Upper lobe of right lung (tissue), 1 donor: ENCODE measurements at places on chromosomes 6 and 20.

- DNase-seq = peak; percentile 83
Observed at GRCh38 chr20:40990542-40991120, 38.0 kb upstream of the TOP1 start.

DNA sequence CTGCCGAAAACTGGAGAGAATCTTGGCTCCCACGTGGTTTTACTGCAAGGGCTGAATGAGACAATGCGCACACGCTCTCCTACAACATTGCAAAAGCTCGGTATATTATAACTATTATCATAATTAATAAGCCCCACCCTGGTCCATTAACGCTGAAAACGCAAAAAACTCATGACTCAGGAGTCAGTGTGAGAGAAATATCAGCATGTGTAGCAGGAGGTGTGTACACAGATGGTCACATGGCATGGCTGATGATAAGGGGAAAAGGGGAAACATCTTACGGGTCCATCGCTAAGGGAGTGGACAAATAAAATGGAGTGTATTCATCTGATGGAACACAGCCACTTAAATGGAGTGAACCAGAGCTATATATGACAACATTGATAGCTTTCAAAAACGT lies 29.2 kb downstream of the CDH22 start:
- DNase-seq = no peak

GRCh38 chr6:117494283-117494682 lies 11.8 kb downstream of the DCBLD1 start:
- DNase-seq = no peak

- no peak for DNase-seq
Observed at GRCh38 chr20:1853473-1853872, 41.7 kb upstream of the SIRPA start.

DNA sequence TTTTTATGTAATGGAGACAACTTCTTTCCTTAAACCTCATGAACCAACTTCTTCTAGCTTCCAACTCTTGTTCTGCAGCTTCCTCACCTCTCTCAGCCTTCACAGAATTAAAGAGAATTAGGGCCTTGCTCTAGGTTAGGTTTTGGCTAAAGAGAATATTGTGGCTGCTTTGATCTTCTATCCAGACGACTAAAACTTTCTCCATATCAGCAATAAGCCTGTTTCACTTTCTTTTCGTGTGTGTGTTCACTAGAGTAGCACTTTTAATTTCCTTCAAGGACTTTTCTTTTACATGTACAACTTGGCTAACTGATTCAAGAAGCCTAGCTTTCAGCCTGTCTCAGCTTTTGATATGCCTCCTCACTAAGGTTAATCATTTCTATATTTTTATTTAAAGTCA lies 596.1 kb upstream of the NRSN1 start:
- no peak for DNase-seq

DNA sequence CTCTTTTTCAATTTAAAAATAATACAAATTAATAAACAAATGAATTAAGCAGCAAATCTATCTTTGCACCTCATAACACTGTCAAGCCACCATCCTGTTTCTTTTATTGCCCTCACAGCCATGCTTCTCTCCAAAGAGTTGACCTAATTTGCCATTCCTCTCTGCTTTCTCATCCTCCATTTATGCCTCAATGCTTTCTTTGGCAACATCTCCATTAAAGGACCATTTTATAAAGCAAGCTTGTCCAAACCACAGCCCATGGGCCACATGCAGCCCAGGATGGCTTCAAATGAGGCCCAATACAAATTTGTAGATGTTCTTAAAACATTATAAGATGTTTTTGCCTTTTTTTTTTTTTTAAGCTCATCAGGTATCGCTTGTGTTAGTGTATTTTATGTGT lies 26.4 kb upstream of the MEI4 start:
- DNase-seq = no peak

GRCh38 chr6:161542346-161542980 lies 268.6 kb upstream of the AGPAT4 start:
- no peak for DNase-seq

GRCh38 chr6:2384528-2384927 lies 139.1 kb upstream of the GMDS start:
- DNase-seq = no peak

- no peak for DNase-seq
Observed at GRCh38 chr6:148968771-148969602, 222.2 kb downstream of the UST start.

DNA sequence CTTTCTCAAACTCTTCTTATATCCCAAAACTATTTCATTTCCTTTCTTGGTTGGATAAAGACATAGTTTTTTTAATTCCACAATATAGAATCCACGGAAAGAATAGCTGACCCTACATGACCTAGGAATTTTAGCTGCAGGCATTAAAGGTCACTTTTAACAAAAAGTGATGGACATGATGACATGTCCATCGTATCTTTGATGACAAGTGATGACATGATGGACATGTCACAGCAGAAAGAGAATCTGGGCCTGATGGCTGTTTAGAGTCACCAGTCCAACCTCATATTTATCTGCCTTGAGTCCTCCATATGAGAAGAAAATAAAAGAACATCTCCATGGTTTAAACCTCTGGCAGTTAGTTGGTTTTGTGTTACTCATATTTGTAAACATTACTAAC lies 106.2 kb downstream of the PLG start:
- DNase-seq = no peak

DNA sequence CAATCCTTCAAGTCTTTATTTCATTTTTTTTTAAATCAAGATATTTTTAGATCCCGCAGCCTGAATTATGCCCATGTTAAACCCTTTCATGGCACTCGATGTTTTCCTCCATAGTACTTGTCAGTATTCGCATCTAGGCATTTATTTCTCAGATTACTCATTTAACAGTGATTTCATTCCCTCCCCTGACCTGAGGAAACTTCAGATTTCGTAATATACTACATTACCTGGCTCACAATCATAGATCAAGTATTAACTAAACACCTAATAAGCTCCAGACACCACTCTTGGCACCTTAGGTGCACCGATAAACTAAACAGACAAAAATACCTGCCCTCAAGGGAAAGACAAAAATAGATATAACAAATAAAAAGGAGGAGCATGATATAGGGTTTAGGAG lies 413.2 kb upstream of the GJE1 start:
- DNase-seq = no peak

- no peak for DNase-seq
Observed at GRCh38 chr6:165986914-165987482, 180.7 kb downstream of the TBXT start.

DNA sequence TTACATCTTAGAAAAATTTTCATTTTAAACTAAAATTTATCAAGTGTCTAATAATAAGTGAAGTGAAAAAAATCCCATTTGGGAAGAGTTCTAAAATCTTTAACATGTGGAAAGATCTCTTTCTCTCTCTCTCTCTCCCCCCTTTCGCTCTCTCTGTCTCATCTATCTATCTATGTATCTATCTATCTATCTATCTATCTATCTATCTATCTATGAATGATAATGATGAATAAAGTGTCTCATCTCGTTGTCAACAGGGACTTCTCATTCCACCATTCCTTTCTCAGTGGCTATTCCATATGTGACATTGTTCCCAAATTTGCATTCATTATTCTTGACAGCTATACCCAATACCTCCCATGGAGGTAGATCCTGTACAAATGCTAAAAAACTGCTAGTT lies 15.2 kb downstream of the CCDC170 start:
- DNase-seq = no peak

GRCh38 chr20:36230019-36230418 lies 6.3 kb upstream of the AAR2 start:
- DNase-seq = no peak

- DNase-seq = no peak
Observed at GRCh38 chr6:68757821-68758220, 122.7 kb downstream of the ADGRB3 start.

DNA sequence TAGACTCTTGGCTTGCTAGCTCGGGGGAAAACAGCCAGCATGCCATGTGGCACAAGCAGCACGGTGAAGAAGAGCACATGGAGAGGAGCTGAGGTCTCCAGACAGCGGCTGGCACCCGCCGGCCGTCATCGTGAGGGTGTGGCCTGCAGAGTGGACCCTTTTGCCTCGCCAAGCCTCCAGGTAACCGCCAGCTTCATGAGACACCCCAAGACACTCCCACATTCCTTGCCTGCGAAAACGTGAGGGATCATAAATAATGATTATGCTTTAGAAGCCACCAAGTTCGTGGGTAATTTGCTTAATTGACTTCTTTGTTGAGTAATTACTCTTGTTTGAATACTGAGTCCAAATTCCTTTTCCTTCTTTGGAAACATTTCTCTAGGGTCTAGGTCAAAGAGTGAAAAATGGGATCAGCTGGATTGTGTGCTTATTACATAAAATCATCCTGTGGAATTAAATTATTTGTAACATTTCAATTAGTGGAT lies 23.2 kb downstream of the FAM50B start:
- DNase-seq = no peak

GRCh38 chr6:106750946-106751345 lies 121.6 kb downstream of the QRSL1 start:
- no peak for DNase-seq

GRCh38 chr6:159092631-159093030 lies 47.8 kb upstream of the TAGAP start:
- DNase-seq = no peak

- no peak for DNase-seq
Observed at GRCh38 chr6:20286968-20287565, 74.8 kb upstream of the MBOAT1 start.

DNA sequence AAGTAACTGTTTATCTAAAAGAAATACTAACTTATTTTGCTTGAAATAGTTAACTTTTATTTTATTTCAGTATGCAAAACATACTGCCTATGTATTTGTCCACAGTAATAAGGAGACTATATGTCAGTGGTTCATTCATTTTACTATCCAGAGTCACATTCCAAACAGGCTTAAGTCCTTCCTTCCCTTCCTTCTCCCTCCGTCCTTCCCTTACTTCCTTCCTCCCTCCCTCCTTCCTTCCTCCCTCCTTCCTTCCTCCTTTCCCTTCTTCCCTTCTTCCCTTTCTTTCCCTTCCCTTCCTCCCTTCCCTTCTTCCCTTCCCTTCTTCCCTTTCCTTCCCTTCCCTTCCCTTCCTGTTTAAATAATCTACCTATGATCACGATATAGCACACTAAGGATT lies 899.2 kb downstream of the EYS start:
- no peak for DNase-seq

DNA sequence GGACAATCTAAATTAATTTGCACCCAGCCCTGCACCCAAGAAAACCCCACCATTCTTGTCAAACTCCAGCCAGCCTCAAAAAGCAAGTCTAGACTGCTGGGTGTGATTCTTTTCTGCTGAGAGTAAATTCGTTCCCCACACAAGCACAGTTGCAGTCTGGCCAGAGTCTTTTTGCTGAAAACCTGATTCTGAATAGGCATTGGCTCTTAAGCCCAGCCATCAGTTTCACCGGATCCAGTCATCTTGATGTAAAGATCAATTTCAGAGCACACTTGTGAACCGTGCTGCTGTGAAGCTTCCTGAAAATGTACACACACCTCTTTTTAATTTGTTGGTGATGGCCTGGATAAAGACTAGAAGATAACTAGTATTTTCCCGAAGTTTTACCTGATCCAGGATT lies 159.4 kb upstream of the GGTLC1 start:
- no peak for DNase-seq

DNA sequence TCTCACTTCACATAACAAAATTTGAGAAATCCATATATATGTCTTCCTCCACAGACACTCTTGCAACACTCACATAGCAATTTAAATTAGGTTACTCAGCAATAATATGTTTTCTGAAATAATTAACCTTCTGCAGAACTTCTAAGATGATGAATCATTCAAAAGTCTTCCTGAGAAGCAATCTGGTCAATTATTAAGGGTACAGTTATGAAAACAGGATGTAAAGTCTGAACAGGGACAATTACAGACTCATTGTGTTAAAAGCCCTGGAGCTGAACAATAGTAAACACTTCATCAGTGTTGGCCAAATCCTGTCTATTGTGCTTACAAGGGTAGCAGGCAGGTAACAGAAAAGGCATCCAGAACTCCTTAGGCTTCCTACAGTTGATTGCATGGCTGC lies 75.4 kb downstream of the FILIP1 start:
- no peak for DNase-seq

DNA sequence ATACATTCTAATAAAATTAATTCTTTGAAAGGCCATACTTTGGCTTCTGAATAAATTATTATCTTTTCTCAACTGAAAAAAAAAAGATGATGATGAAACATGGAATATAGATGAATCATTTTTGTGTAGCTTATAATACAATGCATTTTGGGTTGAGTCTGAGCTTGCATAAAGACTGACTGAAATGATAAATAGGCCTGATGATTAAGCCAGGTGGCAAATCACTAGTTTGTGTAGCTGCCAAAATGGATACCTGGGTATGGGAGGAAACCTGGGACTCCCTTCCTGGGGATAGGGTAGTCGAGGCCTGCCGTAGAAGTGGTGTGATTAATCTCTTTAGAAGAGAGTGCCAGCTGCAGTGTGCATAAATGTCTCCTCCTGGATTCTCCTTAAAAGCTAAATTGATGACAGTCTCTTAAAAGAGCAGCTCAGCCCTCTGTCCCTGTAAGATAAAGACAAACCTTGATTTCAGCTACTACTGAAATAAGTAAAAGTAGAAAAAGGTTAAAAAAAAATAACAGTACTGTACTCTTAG lies 275.1 kb downstream of the GRIK2 start:
- DNase-seq = no peak

DNA sequence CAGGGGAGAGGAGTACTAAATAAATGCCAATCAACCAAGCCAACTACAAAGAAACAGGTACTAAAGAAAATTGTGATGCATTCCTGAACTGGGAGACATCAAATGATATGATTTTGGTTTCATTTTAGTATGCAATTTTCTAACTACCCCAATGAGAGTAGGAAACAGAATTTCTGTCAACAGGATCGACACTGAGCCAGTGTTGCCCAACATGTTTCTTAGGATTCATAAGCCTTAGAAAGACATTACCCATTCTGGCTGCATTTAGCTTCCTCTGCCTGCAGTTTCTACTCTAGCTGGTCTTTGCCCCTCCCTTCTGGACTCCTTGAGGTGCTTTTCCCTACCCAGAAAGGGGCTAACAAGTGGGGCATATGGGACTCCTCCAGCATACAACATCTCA lies 49.8 kb downstream of the KCTD20 start:
- no peak for DNase-seq

DNA sequence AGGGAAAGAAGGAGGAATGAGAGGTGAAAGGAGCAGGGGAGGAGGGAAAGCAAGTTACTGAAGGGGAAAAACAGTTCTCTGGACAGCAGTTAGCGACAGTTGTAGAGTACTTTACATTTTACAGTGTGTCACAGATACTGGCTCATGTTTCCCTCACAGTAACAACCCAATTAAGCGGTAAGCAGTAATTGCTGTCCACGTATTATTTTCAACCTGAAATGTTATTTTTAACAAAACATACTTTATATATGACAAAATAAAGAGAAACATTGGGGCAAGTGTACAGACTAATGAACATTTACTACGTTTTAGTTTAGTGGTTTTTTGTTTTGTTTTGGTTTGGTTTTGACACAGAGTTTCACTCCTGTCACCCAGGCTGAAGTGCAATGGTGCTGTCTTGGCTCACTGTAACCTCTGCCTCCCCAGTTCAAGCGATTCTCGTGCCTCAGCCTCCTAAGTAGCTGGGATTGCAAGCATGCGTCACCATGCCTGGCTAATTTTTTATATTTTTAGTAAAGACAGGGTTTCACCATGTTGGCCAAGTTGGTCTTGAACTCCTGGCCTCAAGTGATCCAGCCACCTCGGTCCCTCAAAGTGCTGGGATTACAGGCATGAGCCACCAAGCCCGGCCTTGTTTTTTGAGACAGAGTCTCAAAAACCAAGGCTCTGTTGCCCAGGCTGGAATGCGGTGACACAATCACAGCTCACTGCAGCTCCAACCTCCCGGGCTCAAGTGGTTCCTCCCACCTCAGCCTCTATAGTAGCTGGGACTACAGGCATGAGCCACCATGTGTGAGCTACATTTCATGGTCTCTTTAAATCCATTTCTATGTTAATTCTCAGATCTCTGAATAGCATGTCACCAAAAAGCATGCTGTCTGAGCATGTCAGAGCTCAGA lies 22.6 kb upstream of the BTN3A2 start:
- DNase-seq = no peak
